ENCODE measurements at places on chromosomes 3 and 15.

- DNase-seq: no peak
Measured at GRCh38 chr3:194369522-194370279, at the start of gene LRRC15. Gene LRRC15 (minus strand): TSS chr3:194369743. CDS start chr3:194361043, 8,700 bp downstream.

GRCh38 chr15:42107473-42107872 lies 13.1 kb upstream of the PLA2G4D start:
- no peak for DNase-seq

GRCh38 chr15:57570994-57571393 lies 20.7 kb upstream of the MYZAP start:
- no peak for DNase-seq

DNA sequence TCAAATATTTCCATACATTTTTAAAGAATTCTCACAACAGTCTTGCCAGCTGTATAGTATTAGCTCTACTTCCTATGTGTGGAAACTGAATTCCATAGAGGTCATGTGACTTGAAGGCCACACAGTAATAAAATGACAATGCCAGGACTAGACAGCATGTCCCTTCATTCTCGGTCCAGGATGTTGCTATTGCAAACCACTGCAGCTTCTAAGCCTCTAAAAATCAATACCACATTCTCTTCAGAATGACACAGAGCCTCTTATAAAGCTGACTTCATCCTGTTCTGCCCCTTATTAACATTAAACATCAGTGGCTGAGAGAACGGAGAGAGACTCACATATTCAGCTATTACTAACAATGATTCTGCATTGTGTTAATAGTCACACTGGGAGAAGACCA lies 240.3 kb upstream of the PEX5L start:
- no peak for DNase-seq

DNA sequence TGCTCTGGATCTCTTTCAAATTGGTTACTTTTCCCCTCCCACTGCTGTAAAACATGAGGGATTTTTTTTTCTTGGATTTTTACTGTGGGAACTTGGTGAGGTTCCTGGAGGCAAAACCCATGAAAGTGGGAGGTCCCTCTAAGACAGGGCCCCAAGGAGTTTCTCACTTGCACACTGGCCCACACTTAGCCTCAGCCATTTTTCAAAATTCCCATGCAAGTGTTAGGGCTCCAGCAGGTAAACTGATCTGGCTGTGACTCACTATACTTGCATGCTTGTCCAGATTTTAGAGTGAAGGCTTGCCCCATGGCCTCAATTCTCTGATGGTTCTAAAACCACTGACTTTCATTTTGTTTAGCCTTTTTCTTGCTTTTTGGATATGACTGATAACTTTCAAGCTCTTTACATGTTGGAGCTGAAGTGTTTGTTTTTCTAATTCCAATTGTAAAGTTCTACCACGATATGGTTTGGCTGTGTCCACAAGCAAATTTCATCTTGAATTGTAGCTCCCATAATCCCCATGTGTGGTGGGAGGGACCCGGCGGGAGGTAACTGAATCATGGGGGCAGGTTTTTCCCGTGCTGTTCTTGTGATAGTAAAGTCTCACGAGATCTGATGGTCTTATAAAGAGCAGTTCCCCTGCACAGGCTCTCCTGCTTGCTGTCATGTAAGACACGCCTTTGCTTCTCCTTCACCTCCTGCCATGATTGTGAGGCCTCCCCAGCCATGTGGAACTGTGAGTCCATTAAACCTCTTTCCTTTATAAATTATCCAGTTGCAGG lies 37.7 kb downstream of the MCCC1 start:
- DNase-seq: no peak

DNA sequence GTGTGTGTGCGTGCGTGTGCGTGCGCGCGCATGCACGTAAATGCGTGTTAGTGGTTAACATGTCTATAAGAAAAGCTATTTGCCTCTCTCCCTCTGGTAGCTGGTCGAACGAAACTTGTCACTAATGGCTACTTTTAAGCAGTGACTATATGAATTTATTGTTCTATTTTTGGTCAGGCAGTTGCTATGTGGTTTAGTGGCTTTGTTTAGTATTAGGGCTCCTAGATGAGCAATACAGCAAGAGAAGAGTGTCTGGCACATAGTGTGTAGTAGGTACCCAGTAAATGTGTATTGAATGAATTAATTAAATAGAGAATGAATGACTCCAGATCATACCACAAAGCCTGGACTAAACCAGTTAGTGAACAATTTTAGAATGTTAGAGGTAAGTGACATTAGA lies 171.6 kb downstream of the PPM1L start:
- no peak for DNase-seq

- no peak for DNase-seq
Measured at GRCh38 chr3:197468167-197468566, 87.6 kb downstream of the BDH1 start.

DNA sequence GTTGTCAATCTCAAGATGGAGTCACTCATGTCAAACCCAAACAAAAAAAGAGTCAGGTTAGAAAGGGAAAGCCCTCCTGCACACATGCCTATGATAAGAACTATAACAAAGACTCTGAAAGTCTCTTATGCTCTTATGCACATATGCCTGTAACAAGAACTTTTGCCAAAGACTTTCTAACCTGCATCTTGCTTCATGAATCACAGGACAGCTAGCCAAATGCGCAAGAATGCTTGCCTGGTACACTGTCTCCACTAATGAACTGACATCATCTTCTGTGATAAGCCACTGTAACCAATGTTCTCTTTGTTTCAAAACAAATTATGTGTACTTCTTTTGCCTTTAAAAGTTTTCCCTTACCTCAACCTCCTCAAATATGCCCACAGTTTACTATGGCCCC lies 18.2 kb upstream of the EHHADH start:
- no peak for DNase-seq

- DNase-seq: peak; percentile 5
Measured at GRCh38 chr3:38114875-38115644, 21.9 kb downstream of the ACAA1 start.

DNA sequence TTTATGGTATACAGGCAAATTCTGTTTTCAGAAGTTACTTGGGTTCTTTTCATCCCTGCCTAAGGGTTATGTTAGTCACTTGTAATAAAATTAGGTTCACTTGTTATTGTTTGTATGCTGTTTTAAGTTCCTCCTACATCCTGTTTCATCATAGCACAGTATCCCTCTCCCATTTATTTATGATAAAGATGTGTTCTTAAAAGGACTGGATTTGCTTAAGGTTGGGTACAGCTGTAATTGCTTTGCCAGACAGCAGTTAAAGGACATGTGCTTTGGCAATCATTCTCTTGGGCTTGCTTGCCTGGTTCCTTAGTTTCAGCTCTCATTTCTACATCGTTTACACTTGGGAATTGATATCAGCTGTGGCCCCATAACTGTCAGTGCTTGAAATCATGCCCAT lies 11.7 kb downstream of the ATP2C1 start:
- DNase-seq: no peak

DNA sequence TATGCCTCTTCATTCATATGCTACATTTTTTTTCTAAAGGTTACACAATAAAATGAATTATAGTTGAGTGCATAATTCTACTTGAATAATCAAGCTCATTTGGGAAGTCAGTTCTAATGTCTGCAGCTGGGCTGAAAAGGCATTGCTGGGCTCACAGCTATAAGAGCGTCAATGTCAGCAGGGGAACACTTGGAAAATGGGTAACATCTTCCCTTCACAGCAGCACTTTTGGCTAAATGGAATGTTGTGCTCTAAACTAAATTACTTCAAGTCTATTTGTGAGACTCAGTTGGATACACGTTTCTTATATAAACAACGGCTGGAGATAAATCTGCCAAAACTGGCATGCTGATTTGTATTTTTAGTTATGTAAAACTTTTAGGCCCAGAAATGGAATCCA lies 357.8 kb downstream of the TBL1XR1 start:
- DNase-seq: no peak

DNA sequence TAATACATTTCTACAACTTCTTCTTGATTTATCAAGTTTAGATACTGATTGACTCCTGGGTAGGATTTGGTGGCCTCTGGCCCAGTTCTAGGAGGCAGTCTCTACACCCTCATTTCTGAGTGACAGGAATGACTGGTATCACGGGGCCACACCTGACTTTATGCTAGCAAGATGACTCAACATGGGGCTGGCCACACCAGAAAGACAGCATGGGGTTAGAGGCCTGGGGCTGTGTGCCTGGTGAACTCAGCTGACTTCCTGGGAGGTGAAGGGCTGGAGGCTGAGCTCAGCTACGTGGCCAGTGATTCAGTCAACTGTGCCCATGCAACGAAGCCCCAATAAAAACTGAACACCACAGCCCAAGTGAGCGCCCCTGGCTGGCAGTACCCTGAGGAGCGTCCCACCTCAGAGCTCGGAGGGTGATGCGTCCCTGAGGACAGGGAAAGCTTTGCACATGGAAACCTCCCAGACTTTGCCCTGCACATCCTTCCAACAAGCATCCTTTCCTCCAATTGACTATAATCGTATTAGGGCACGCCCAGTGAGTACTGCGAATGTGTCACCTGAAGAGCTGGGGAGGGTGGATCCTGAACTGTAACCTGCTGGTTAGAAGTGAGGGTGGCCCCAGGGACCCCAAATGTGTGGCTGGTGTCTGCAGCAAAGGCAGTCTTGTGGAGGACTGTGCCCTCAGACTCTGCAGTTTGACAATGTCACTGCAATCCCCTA lies 57.2 kb downstream of the NIPA2 start:
- no peak for DNase-seq

- no peak for DNase-seq
Measured at GRCh38 chr3:129061888-129062834, 1.6 kb downstream of the GP9 start.

- no peak for DNase-seq
Measured at GRCh38 chr3:102057781-102058421, 208.6 kb downstream of the NFKBIZ start.

DNA sequence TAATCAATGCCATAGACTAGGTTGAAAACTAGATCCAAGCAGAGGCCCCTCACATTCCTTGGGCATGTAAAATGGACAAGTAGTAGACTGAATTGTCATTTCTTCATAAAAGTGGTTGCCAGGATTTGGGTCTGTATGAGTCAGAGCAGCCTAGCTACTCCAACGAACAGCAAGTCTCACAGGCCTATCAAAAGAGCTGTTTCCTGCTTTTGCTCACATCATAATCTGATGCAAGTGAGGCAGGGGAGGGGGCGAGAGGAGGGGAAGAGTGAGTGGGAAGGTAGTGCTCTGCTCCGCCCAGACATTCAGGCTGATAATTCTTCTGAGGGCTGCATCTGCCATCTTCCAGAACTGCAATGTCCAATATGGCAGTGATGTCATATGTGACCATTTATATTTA lies 228.9 kb upstream of the PRICKLE2 start:
- no peak for DNase-seq

- DNase-seq: no peak
Measured at GRCh38 chr3:134294302-134295280, 43.9 kb upstream of the RYK start.

GRCh38 chr3:63936925-63937324 lies 24.7 kb upstream of the SCAANT1 start:
- DNase-seq: no peak

- DNase-seq: no peak
Measured at GRCh38 chr3:189508784-189509501, 122.2 kb upstream of the TP63 start.

DNA sequence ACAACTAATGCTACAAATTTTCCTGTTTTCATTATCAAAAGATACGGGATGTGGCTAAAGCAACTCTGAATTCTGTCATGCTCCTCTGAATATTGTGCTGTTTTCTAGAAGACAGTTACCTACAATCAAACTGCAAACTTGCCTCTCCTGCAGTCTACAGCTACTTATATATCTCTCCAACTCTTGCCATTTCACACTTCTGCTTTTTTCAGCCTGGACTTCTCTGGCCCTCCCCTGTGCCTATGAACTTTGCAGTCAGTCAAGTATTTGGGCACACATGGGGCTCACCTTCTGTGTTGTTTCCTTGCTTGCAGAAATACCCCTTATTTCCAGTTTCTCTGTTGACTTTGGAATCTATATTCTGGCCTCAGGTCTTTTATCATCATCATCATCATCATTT lies 575.6 kb downstream of the GRM7 start:
- no peak for DNase-seq

GRCh38 chr15:27870320-27870719 lies 228.8 kb downstream of the OCA2 start:
- no peak for DNase-seq

- DNase-seq: no peak
Measured at GRCh38 chr3:32975891-32976595, 24.6 kb downstream of the CCR4 start.

- DNase-seq: no peak
Measured at GRCh38 chr3:70531838-70532489, 219.5 kb upstream of the MDFIC2 start.

DNA sequence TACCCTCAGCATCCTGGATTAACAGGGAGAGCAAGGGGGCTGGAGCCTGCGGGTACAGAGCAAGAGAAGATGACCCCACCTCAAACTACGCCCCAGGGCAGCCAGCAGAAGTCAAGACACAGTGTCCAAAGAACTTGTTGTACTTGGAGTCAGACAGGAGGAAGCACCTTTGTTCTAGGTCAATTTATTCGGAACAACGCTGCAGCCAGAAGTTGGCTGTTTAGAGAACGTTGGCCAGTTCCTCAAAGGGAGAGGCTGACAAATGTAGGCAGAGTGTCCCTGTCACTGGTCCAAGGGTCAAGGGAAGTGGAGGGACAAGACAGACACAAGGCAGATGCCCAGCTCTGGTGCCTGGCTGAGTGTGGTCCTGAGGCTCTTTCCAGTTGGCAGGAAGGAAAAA lies 32.1 kb upstream of the PIAS1 start:
- DNase-seq: no peak

- DNase-seq: no peak
Measured at GRCh38 chr15:36886701-36887100, 213.6 kb downstream of the MEIS2 start.

Data from D721Med (cell line).